Activated CD8-positive, alpha-beta memory T cell treated with anti-CD3 and anti-CD28 coated beads for 1 hour (primary cell): ENCODE measurements at places on chromosomes 4 and X.

- DNase-seq = no peak
Observed at GRCh38 chrX:40281336-40282005, 183.7 kb upstream of the BCOR start.

GRCh38 chrX:96835660-96836289 is 47.9 kb upstream of the RPA4 start:
- DNase-seq = no peak

DNA sequence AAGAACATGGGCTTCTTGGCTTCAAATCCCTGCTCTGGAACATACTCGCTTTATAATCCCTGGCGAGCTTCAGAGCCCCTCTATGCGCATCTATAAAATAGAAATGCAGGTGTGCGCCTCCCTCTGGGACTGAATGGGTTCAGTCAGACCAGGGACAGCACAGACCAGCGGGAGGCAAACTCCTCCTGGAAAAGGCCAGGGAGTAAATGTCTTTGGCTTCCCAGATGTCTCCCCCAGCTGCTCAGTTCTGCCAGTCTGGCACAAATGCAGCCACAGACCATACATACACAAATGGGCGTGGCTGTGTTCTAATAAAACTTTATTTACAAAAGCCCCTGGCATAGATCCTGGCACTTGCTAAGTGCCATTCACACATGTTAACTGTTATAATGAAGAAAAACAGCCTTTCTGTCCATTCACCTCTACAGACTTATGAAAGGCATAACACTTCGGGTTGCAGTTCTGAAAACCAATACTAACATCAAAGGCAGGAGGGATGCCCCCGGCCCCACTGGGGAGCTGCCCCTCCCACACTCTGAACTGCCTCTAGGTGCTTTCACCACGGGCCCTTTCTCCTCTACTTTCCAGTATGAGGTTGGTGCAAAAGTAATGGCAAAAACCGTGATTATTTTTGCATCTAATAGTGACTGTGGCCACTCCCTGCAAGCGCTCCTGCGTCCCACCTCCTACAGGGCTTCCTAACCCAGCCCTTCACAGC is 4.6 kb downstream of the JAKMIP1 start:
- DNase-seq = no peak

GRCh38 chr4:186757696-186758355 is 34.2 kb upstream of the FAT1 start:
- DNase-seq = no peak

DNA sequence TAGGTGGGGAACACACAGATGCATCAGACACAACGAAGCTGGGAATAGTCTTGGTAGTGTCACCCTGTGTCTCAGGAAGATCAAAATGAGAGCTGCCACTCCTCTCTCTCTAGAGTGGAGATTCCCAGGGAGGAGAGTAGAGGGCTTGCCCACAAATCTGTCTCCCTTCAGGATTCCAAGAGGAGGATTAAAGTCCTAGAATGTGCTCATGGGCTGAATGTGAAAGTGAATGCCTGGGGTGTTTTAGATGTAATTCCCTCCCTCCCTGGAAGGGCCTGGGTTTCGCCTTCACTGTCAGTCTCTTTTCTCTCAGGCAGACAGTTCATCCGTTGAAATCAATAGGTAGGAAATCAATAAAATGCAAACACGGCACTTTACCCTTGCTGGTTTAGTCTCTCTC is 282.6 kb upstream of the PPARGC1A start:
- no peak for DNase-seq

DNA sequence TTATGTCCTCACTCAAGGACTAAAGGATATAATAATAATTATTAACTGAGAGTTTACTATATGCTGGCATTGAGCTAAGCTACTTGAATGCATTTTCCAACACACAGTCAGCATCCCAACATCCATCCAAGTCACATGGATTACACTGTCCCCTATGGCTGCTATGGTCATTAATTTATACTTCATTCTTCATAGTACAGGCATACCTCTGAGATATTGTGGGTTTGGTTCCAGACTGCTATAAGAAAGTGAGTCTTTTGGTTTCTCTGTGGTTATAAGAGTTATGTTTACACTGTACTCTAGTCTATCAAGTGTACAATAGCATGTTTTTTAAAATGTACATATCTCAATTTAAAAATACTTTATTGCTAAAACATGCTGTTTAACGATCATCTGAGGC is 89.2 kb downstream of the LNX1 start:
- DNase-seq = no peak

DNA sequence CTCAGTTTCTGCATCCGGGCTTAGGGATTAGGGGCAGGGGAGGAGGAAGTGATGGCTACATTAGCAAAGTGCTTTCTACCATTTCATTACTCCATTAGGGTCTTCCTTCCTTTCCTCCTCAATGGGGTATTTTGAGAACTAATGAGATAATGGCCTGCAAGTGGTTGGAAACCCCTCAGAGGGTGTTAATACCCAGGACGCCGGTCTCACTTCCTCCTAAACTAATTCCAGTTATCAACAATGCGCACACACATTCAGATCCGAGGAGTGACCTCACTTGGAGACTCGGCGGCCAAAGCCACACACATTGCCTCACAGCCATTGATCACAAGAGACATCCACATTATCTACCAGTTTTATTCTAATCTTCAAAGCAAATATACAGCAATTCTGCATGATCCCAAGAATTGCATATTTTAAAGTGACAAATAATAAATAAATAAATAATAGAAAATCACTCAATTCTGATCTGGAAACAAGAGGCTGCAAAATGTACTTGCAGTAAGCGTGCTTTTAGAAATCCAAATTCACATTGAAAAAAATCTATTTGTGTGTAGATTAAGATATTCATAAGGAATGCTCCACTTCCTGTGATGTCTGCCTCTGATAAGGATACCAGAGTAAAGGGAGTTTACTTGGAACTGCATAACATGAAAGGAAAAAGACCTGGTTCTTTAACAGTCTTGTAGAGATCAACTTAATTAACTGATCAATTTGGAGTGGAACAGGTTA is 329.1 kb downstream of the FBXW7 start:
- no peak for DNase-seq

DNA sequence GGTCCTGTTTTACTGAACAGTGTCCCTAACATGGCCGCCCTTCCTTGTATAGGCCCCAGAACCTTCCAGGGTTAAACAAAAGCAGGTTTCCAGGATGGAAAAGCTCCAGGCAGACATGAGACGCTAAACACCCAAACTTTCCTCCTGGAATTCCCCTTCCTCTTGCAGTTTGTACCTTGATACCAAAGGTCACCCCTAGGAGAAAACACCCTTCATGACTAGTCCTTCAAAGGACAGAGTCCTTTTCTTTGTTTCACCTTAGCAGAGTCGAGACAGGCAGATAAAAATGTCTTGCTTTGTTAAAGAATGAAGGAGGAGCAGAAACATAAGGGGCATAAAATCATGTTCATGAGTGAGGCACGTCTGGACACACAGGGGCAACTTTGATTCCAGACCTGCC is 247.5 kb downstream of the BCOR start:
- DNase-seq = no peak

DNA sequence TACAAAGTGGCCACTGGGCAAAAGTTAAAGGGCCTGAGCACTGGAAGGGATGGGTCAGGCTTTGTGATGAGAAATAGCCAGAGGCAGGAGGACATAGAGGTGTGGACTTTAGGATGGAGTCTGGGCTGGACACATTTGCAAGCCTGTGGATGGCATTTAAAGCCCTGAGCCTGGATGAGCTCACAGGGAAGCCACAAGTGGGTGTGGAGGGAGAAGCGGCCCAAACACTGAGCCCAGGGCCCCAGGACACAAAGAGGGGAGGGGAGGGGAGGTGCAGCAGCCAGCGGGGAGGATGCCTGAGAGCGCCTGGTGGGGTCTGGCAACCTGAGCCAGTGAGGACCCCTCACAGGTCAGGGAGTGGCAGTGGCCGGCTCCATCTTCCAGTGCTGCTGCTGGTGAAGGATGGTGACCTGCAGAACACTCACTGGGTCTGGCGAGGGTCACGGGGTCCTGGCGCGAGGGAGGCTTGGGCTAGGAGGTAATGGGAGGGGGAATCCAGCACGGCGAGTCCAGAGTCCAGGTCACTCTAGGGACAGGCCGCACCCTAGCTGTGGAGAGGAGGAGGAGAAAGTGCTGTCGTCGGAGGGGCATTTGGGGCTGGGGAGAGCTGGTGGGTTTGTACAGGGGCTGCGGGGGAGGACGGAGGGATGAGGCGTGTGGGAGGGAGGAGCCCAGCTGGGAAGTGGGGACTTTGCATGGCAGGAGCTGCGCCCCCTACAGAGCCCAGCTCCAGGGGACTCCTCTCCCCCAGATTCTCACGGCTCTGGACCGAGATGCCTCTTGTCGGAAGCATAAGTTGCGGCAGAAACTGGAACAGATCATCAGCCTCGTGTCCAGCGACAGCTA is 7.0 kb downstream of the LAGE3 start:
- no peak for DNase-seq

GRCh38 chr4:68617003-68617698 is 41.0 kb upstream of the UGT2B17 start:
- DNase-seq = no peak

DNA sequence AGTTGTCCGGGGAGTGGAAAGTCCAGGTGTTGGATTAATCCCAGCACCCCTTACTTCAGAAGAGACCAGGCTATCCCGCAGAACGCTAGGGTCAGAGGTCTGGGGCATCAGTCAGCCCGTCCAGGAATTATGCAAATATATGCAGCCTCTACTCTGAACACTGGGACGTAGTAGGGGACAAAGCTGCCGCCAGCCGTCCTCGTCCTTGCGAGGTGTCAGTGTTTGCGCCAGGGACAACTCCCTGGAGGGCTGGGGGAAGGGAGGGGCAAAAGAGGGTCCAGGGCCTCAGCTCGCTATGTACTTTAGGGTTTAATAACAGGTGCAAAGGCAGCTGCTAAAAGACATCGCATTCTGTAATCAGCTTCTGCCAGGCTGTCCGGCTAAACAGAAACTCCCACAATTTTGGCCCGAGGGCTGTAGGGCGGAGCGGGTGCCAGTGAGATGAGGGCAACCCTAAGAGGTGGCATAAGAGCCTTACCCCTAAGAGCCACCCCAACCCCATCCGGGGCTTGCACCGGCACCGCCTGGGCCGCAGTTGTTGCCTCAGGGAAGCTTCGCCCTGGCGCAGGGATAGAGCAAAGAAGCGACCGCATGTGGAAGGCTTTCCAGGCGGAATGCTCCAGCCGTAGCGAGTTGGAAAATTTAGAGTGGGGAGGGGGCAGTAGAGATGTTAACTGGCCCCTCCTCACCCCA is 8.4 kb downstream of the HAND2 start:
- DNase-seq = no peak

DNA sequence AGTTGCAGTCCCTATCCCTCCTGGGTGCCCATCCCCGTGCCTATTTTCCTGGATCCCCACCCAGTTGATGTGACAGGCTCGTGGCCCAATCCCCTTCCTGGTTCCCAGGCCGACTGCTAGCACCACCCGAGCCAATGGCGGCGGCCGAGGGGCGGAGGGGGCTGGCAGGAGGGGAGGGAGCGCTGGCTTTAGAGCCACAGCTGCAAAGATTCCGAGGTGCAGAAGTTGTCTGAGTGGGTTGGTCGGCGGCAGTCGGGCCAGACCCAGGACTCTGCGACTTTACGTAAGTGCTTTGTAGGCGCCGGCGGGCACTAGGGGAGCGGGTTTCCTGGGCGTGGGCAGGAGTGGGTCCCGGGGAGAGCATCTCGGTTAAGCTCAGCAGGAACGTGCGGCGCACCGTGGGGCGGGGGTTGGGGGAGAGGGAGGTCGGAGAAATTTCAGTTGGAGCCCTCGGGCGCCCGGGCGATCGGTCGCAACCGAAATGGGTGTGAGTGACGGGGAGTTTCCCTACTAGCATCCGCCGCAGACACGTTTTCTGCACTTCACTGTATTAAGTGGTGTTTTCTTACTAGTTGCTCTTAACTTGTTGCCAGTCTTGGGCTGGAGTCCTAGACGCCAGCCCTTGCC is at the start of gene PLS3:
Gene PLS3 (plus strand): TSS at position 197 of the 627 bp plus-strand sequence. CDS start 49,077 bp downstream, outside the sequence.
- no peak for DNase-seq

DNA sequence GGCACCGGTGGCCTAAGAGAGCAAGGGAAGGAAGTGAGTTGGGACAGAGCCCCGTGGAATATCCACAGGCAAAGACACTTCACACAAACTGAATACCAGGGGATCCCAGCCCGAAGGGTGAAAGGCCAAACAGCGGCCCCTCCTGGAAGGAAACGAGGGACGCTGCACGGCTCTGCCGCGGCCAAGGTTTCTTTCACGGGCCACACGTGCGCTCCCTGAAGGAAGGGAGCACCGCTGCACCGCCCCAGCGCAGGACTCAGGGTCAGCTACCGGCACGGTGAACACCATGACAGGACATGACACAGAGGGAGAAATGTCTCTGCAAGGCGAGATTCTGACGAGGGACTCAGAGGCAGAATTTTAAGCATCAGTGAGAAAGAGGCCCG is 31.5 kb upstream of the GTPBP6 start:
- no peak for DNase-seq

- DNase-seq = no peak
Observed at GRCh38 chr4:112138538-112138937, 6.7 kb upstream of the FAM241A start.

DNA sequence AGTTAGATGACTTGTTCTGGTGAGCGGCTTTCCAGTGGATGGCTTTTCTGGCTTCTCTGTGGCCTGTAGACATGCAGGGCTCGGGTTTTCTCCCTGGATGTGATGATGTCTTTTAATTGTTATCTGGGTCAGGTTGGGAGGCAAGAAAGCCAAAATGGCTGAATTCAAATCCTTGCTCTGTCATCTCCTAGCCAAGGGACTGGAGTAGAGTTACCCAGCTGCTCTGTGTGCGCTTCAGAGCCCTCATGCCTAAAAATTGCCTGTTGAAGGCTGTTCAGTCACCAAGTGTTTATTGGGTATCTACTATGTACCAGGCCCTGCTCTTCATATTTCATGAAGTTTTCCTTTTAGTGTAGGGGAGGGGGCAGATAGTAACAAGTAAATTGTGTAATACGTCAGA is 7.3 kb downstream of the DCUN1D4 start:
- no peak for DNase-seq

GRCh38 chrX:67613366-67613765 is 69.5 kb downstream of the AR start:
- DNase-seq = no peak

DNA sequence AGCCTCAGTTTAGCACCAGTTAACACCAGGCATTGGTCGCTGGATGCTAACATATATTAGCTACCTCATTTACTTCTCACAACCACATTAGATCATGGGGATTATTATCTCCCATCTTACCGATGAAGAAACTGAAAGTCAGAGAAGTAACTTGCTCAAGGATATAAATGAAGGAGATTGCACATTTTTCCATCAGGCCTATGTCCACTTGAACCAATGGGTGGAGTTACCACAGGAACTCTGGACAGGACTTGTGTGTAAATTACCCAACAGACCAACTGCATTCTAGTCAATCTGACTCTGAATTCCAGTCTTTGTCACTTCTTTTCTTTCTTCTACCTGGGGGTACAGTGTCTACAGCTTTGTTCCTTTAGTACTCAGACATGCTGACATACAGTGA is 1.8 kb downstream of the LNX1 start:
- no peak for DNase-seq

DNA sequence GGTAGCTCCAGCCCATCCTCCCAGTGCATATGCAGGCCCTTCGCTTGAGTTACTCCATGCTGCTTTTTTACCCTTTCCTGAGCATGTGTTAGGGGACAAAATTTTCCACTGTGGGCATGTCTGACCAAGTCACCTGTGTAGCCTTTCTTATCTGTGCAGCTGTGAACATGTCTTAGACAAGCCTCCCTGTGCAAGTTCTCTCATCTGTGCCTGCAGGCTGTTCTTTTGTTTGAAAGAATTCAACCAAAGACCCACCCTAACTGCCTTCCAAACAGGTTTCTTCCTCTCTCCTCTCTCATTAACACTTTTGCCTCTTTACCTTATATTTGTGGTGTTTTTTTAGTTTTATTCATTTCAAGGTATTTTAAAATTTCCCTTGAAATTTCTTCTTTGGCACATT is 53.2 kb upstream of the SPIN4 start:
- no peak for DNase-seq

- no peak for DNase-seq
Observed at GRCh38 chrX:14528629-14529289, 577 bp upstream of the GLRA2 start.
